Stimulated activated CD4-positive, alpha-beta T cell treated with anti-CD3 and anti-CD28 coated beads, Interleukin-1b, Interleukin-23, amount 100 ng/mL, for 1 hour (primary cell): ENCODE measurements at places on chromosomes 5 and 9.

DNA sequence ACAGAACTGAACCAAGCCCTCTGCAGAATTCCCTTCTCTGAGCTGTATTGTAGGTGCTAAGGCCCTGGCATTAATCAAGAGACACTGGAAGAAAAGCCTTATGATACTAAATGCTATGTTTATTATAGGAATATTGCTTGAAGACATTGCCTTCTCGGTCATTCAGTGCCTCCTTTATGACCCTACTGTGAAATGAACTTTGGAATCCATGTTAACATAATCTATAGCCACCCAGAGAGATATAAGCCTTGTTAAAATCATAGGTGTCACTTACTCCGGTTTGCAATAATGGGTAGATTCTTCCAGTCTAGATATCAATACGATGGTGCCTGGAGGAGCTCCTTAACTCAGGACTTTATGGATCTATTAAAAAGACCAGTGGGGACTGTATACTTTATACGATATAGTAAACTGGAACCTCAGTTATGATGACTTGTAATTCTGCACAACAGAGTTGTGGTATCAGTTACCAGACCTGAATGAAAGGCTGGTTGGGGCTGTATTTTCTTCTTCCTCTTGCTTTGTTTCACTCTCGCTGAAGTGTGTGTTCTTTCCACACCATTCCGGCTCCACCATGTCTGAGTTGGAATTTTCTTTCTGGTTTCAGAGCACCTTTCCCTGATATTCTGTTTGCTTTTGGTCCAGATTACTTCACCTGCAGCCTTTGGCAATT is 154.5 kb downstream of the DROSHA start:
- no peak for DNase-seq

GRCh38 chr5:52468976-52469375 is 318.7 kb upstream of the ITGA1 start:
- no peak for DNase-seq

DNA sequence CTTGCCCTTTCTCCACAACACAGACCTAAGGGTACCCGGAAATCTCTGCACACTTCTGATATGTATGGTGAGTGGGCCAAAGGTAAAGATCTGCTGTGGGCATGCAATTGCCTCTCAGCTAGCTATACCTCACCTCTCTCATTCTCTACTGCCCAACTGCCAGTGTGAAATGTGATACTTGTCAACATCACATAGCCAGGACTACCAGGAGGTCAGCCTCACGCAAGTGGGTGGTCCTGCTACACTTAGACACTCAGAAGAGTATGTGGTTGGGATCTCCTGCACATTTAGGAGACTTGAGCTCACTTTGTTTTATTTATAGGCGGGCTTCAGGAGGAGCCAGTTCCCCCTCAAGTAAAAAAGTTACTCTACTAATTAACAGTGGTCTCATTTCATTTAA is 88.0 kb upstream of the MAN2A1 start:
- DNase-seq = no peak

- no peak for DNase-seq
Observed at GRCh38 chr5:76016258-76016657, 66.9 kb upstream of the SV2C start.
